Liver (tissue), 10 donors: ENCODE measurements at places on chromosomes 6 and 20.

- no peaks in the 10 kb centered on the region for H3K36me3 ChIP-seq
- no peak overlapping the region for H3K4me3 ChIP-seq
- H3K4me1 ChIP-seq = peaks cover 1% of the 10 kb centered on the region
- H3K27ac ChIP-seq = no peak overlapping the region
These were observed 369.4 kb downstream of the UTRN start for GRCh38 chr6:144654506-144654905.

DNA sequence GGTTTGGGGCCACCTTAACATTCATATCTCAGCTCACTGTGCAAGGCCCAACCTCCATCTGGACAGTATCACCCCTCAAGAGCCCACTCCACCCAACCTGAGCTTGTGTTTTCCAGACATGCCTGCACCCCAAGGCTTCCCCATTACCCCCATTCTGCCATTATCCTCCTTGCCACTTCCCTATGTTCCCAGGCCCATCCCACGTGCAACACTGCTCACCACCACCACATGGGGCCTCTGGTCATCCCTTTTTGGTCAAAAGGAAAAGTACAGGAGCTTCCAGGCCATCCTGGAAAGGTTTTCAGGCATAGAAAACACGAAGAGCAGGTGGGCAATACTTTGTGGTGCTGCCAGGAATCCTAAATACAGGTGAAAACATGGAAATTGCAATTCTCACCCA, 140.3 kb downstream of the SYNDIG1 start:
- H3K4me3 ChIP-seq = no peak overlapping the region
- no peak for DNase-seq
- H3K4me1 ChIP-seq = no peaks in the 10 kb centered on the region
- no peaks in the 10 kb centered on the region for H3K36me3 ChIP-seq
- no peaks in the 10 kb centered on the region for H3K27me3 ChIP-seq

DNA sequence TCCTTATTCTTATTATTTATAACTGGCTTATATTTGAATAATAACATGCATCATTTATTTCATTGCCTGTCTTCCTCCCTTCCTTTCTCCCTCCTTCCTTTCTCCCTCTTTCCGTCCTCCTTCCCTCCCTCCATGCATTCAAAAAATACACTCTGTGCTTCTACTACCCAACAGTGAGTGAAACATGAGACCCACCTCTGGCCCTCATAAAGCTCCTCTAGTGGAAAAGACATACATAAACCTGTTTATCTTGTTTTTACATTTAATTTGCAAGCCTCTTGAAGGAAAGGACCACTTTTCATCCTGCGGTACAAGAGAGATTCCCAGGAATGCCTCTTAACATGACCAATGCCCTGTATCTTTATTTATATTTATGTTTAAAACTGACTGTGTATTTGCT, 21.8 kb upstream of the ISM1 start:
- H3K36me3 ChIP-seq = no peaks in the 10 kb centered on the region
- H3K4me1 ChIP-seq = no peaks in the 10 kb centered on the region
- no peaks in the 10 kb centered on the region for H3K27me3 ChIP-seq
- DNase-seq = no peak

- no peak overlapping the region for H3K4me3 ChIP-seq
- H3K27ac ChIP-seq = no peak overlapping the region
- no peaks in the 10 kb centered on the region for H3K36me3 ChIP-seq
These were observed 3.4 kb downstream of the SLC32A1 start for GRCh38 chr20:38727607-38728190.

DNA sequence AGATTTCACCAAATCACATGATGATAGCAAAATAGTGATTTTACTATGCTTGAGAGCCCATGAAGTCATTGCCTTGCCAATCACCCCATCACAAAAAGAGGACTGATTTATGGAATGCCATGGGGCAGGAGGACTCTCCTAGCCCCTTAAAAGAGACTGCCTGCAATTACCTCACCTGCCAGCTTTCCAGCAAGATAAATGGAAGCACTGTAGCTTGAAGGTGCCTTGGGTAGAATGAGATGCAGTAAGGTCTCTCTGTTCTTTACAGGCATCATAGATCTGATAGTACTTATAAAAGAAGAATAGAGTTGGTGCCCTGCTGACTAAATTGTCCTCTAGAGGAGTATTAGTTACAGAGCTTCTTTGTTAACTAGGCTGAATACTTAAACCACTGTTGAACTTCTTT, 242.3 kb downstream of the TMEM242 start:
- no peaks in the 10 kb centered on the region for H3K27me3 ChIP-seq
- no peak overlapping the region for H3K27ac ChIP-seq
- H3K36me3 ChIP-seq = no peaks in the 10 kb centered on the region
- DNase-seq = no peak
- no peak overlapping the region for H3K4me3 ChIP-seq
- H3K4me1 ChIP-seq = no peaks in the 10 kb centered on the region

DNA sequence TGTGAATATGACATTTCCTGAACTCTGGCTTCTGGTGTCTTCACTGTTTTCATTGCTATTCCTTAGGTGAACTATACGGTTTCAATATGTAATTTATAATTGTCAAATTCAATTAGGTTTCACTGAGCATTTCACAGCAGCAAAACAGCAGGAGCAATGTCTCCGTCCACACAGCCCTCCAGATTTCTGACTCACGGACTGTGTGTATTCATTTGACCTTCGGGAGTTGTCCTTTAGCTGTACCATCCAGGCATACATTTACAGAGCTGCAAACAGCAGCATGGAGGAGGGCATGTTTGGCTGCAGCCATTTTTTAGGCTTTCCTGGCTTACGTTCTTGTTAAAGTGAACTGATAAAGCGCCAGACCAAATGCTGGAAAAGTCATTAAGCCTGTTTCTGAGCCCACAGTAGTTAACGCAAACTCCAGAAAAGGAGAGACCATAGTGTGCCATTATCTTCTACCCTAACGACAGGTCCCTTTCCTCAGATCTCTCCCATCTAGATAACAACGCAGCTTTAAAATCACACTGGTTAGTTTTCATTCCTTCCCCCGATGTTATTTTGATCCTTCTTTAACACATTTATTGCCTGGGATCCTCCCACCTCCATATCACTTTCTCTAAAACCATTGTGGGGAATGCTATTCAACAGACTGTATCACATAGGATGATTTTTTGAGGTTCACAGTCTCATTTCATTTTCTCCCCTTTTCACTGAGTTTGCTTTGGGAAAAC, 18.3 kb downstream of the FOXC1 start:
- H3K27ac ChIP-seq = no peak overlapping the region
- H3K36me3 ChIP-seq = peaks cover 2% of the 10 kb centered on the region
- H3K4me3 ChIP-seq = no peak overlapping the region
- DNase-seq = no peak
- peaks cover 6% of the 10 kb centered on the region for H3K27me3 ChIP-seq

- DNase-seq = no peak
- no peaks in the 10 kb centered on the region for H3K36me3 ChIP-seq
- H3K27me3 ChIP-seq = no peaks in the 10 kb centered on the region
- H3K4me3 ChIP-seq = no peak overlapping the region
- H3K4me1 ChIP-seq = no peaks in the 10 kb centered on the region
These were observed 164.3 kb downstream of the VEGFA start for GRCh38 chr6:43934183-43934802.

- H3K4me3 ChIP-seq = no peak overlapping the region
- no peak for DNase-seq
- no peaks in the 10 kb centered on the region for H3K27me3 ChIP-seq
- H3K4me1 ChIP-seq = no peaks in the 10 kb centered on the region
- H3K27ac ChIP-seq = no peak overlapping the region
These were observed 7.8 kb upstream of the BTN3A1 start for GRCh38 chr6:26394289-26394688.

DNA sequence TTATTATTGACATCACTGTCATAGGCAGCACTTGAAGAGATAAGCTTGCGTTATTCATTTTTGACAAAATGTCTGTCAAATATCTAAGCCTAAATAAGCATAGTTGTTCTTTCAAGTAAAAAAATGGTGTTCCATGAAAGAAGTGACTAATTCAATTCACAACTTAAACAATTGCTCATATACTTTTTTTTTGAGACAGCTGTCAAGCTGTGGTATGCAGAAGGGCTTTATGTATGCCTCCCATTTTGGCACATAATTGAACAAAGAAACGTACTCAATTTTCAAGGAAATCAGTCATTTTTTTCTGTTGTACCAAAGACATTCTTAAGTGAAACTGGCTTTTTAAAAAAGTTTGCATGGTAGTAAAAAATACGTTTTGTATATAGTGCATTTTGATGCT, 8.5 kb downstream of the AFDN start:
- H3K36me3 ChIP-seq = no peaks in the 10 kb centered on the region
- no peaks in the 10 kb centered on the region for H3K27me3 ChIP-seq
- peaks cover 18% of the 10 kb centered on the region for H3K4me1 ChIP-seq

GRCh38 chr6:13538084-13538483, 36.3 kb upstream of the SIRT5 start:
- no peak for DNase-seq
- H3K4me3 ChIP-seq = no peak overlapping the region
- H3K27me3 ChIP-seq = no peaks in the 10 kb centered on the region

DNA sequence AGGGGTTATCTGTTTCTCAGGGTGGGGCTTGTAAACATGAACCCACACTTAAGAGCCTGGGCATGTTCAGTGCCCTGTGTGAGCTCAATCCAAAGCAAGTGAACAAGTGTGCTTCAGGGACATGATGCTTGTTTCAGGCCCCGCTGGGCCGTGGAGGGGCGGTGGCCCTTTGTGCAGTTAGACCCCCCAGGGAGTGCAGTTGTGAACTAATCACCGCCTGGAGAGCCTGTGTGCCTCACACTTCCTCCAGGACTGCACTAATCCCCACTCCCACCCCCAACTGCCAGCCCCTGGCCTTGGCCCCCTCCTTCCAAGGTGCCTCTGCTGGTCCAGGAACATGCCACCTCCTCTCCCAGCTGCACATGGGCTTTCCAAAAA, 58.1 kb downstream of the RREB1 start:
- H3K27ac ChIP-seq = peak overlapping the region; percentile 76
- no peak overlapping the region for H3K4me3 ChIP-seq
- no peaks in the 10 kb centered on the region for H3K27me3 ChIP-seq
- DNase-seq = no peak
- H3K36me3 ChIP-seq = no peaks in the 10 kb centered on the region

DNA sequence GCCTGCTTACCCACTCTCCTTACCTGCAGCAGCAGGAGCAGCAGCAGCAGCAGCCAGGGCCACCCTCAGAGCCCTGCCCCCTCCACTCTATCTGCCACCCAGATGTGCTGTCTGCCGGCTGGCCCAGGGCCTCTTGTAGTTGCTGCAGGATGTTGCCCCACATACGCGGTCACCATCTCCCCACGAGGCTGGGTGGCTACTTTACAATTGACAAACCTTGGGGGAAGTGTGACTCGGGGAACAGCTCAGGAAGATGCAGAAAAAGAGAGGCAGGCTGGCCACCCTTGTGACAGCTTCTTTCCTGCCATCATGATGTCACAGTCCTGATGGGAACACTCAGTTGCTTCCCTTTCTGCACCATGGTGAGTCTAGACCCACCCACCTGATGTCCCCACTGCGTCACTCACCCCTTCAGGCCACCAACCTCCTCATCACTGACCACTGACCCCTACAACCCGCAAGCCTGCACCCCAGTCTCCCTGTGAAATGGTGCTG, 14.5 kb downstream of the TREM1 start:
- peak overlapping the region; percentile 60 for H3K27ac ChIP-seq
- no peak overlapping the region for H3K4me3 ChIP-seq
- no peaks in the 10 kb centered on the region for H3K36me3 ChIP-seq
- H3K27me3 ChIP-seq = no peaks in the 10 kb centered on the region
- H3K4me1 ChIP-seq = no peaks in the 10 kb centered on the region

DNA sequence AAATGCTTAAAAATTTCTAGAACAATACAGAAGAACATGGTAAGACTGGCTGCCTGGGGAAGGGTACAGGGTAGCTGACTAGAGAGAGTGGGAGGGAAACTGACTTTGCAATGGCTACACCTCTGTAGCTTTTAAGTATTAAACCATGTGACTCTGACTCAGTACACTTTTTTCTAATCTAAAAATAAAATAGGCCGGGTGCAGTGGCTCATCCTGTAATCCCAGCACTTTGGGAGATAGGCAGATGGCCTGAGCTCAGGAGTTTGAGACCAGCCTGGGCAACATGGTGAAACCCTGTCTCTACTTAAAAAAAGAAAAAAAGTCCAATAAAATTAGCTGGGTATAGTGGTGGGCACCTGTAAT, 18.5 kb downstream of the ATP9A start:
- no peaks in the 10 kb centered on the region for H3K36me3 ChIP-seq
- H3K4me1 ChIP-seq = peaks cover 7% of the 10 kb centered on the region
- no peak overlapping the region for H3K4me3 ChIP-seq
- peak overlapping the region; percentile 68 for H3K27ac ChIP-seq

DNA sequence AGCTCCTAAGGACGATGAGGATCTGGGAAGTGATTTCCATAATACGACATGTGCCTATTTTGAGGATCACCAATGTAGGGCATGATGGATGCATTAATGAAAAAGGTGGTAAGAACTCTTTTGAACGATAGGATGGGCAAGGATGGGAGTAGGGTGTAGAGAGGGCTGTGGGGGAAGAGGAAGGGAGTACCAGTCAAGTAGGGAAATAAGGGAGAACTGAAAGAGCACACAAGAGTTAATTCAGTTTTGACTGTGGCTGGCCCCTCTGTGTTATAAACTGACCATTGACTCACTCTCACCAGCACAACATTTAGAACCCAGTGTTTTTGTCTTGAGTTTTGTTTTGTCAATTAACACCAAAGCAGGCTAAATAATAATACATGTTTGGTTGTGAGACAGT, 33.0 kb downstream of the SLC35D3 start:
- no peak overlapping the region for H3K4me3 ChIP-seq
- no peaks in the 10 kb centered on the region for H3K36me3 ChIP-seq
- DNase-seq = no peak
- no peak overlapping the region for H3K27ac ChIP-seq
- peaks cover 12% of the 10 kb centered on the region for H3K27me3 ChIP-seq
- peaks cover 2% of the 10 kb centered on the region for H3K4me1 ChIP-seq

GRCh38 chr6:116430860-116431259, 30.3 kb upstream of the CALHM6 start:
- H3K27ac ChIP-seq = no peak overlapping the region
- H3K4me1 ChIP-seq = peaks cover 2% of the 10 kb centered on the region
- no peaks in the 10 kb centered on the region for H3K27me3 ChIP-seq
- DNase-seq = no peak

- no peak for DNase-seq
- H3K27ac ChIP-seq = no peak overlapping the region
- H3K27me3 ChIP-seq = no peaks in the 10 kb centered on the region
- H3K36me3 ChIP-seq = no peaks in the 10 kb centered on the region
- no peak overlapping the region for H3K4me3 ChIP-seq
These were observed 108.1 kb downstream of the ERMARD start for GRCh38 chr6:169859401-169859977.

DNA sequence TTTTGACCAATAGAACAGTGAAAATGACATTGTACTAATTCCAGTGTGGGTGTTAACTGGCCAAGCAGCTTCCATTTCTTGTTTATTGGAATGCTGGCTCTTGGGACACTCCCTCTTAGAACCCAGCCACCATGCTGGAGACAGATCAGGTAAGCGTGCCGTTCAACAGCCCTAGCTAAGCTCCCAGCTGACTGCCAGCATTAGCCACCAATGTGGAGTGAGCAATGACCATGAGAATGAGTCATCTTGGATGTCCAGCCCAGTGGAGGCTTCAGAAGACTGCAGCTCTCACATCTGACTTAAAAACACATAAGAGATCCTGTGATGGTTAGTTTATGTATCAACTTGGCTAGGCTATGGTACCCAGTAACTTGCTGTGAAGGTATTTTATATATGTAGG, 3.0 kb upstream of the LINC00237 start:
- no peaks in the 10 kb centered on the region for H3K36me3 ChIP-seq
- no peak overlapping the region for H3K27ac ChIP-seq
- peaks cover 14% of the 10 kb centered on the region for H3K27me3 ChIP-seq
- DNase-seq = no peak
